ENCODE measurements at places on chromosomes 11 and 22.

GRCh38 chr11:3008746-3009336, 16.7 kb upstream of the NAP1L4 start:
- DNase-seq = no peak

- no peak for DNase-seq
Observed at GRCh38 chr22:50452649-50453048, 22.2 kb downstream of the SBF1 start.

- DNase-seq = no peak
Observed at GRCh38 chr11:112440518-112440917, 179.9 kb upstream of the PLET1 start.

GRCh38 chr22:49657974-49658590, 169.6 kb downstream of the BRD1 start:
- DNase-seq = no peak

GRCh38 chr11:12207384-12208150, 97.2 kb downstream of the MICAL2 start:
- no peak for DNase-seq

DNA sequence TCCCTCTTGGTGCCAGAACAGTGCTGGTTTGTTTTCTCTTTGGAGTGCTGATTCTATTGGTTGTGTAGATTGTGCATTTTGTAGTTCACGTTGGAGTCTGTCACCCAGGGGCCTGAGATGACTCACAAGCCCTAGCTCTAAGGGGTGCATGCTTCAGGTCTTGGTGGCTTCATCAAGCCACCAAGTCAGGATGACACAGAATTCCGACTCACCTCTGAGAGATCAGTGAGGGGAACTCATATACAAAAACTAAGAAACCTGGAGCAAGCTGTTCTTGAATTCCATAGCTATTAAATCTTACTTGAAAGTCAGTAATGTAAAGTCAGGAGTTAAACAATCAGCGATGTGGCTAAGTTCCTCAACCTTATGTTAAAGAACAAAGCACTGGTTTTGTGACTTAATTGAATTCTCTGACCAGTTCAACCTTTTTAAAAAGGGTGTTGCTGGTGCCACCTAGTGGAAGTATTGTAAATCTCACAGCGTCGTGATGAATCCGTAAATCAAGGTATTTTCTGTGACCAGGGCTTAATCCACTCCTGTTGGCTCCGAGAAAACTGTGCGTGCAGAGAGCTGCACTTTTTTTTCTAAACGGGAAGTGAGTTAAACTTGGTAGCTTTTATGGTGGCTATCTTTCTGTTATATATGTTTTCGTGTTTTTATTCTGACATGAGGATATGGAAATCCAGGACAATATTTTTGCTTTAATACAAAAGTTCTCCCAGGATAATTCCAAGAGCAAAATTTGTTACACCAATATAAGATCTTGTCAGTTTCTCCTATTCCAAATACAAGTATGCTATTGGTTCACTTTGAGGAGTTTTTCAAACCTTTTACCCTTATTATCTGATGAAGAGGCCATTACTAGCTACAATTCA, 14.6 kb downstream of the MMP13 start:
- no peak for DNase-seq

DNA sequence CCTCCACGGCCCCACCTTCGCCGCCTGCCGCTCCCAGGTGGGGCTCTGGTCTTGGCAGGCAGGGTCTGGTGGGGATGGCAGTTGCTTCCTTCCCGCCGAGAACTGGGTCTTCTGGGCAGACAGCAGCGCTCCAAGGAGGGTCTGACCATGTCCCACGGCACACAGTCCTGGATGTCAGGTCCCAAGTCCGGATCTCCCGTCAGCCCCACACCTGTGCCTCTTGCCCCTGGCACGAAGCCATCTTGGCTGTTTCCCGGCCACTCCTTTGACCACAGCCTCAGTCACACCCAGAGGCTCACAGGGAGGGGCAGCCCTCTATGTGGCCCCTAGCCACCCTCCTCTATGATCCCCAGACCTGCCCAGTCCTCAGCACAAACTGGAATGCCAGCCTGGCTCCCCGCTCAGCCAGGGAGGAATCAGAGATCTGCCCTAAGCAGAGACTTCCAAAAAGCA, 14.3 kb downstream of the MUC5B start:
- DNase-seq = no peak

Data from bone marrow (tissue), 2 donors.